ENCODE measurements at places on chromosomes 5 and 9. TPM values are rescaled to one million over a fixed set of nuclear protein-coding genes. Genes with fewer than 3 reads are reported as not detected.

DNA sequence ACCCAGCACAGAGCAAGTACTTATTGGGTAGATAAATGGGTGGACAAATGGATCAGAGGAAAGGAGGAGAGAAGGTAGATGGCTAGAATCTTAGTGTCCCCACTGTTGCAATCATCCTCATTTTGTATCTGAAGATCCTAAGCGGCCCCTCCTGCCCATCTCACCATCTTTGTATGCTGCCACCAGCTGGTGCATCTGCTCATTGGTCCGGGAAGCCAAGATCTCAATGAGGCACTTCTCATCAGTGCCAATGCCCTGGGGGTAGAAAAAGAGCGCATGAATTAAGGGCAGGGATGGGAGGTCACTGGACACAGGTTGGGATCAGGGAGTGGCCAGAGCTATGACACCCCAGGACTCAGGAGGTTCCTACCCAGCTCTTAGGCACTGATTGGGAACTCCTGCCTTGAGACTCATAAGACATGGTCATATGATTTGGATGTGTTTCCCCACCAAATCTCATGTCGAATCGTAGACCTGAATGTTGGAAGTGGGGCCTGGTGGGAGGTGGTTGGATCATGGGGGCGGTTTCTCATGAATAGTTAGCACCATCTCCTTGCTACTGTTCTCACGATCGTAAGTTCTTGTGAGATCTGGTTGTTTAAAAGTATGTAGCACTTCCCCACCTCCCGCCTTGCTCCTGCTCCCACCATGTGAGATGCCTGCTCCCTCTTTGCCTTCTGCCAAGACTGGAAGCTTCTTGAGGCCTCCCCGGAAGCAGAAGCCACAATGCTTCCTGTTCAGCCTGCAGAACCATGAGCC lies 20.3 kb downstream of the ANXA6 start:
- no peak for DNase-seq

The MELK gene
- 40.2 TPM for total RNA-seq

The CATSPER3 gene
- 1.4 TPM for total RNA-seq

The SPARC gene
- 0.62 TPM for total RNA-seq

DNA sequence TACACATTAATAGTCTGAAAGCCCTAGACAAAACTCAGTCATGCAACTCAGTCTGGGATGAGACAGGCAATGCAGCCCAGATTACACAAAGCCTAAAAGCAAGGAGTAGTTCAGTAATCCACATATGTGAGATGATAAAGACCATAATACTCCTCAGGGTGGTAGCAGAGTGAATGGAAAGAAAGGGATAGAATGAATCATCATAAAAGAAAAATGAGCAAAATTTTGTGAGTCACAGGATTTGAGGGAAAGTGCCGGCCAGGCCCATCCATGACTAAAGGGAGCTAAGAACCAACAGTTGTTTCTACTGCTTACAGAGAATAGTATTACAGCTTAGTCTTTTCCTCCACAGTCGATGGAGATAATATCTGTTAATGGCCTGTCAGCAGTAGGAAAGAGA lies 90.0 kb upstream of the POU5F2 start:
- DNase-seq = no peak

The MLANA gene
- total RNA-seq = not detected

The MYMK gene
- not detected for total RNA-seq

The BNC2 gene
- 1.0 TPM for total RNA-seq

- no peak for DNase-seq
Observed at GRCh38 chr9:101388507-101388993, 3.7 kb upstream of the BAAT start.

The SLC25A2 gene
- 1.1 TPM for total RNA-seq
